ENCODE measurements at places on chromosomes 7 and 10.

- no peak for DNase-seq
Measured at GRCh38 chr7:157136372-157136771, 2.4 kb upstream of the UBE3C start.

DNA sequence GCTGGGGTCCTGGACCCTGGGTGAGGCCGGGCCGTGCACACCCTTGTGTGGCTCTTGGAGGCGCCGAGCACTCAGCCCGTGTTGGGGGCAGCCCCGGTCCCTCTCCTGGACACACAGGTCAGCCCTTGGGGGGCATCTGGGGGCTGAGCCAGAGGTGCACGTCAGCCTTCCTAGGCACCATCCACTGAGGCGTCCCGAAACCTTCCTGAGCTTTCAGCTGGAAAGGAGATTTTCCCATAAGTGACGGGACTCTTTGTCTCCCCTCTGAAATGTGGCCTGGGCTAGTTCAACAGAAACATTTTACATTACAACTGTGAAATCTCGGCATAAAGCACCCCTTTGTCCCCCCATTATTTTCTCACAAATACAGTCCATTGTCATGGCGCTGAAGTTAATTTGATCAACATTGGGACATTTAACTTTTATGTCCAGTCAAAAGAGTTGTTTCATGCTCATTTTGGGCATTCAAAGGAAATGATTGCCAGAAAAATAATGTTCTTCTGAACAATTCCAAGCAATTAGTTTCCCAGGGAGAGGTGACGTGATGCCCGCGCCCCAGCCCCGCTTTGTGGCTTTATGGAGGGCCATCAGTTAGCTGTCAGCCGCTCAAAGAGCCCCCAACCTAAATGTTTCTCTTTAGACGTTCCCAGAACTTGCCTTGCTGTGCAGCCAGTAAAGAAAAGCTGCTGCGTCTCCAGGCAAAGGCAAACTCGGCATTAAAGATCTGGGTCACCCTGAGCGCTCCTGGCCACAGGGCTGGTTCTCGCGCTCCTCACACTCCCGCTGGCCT is 70.8 kb downstream of the NKX6-2 start:
- no peak for DNase-seq

DNA sequence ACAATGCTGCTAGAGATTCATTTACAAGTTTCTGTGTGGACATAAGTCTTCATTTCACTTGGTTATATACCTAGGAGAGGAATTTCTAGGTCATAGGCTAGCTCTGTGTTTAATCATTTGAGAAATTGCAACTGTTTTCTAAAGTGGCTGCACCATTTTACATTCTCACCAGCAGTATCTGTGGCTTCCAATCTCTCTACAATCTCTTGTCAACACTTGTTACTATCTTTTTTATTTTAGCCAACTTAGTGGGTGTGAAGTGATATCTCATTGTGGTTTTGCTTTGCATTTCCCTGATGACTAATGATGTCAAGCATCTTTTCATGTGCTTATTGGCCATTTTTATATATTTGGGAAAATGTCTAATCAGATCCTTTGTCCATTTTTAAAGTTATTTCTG is 53.0 kb upstream of the DRGX start:
- DNase-seq = no peak

- peak; percentile 11 for DNase-seq
Measured at GRCh38 chr7:100400656-100401055, 27.4 kb downstream of the PILRA start.

GRCh38 chr10:12476656-12477055 is 127.3 kb downstream of the CAMK1D start:
- no peak for DNase-seq

- DNase-seq = no peak
Measured at GRCh38 chr7:1229202-1229947, 3.3 kb upstream of the UNCX start.

GRCh38 chr7:7944619-7945282 is 23.8 kb upstream of the GLCCI1 start:
- peak; percentile 74 for DNase-seq

GRCh38 chr10:19930936-19931893 is 115.0 kb downstream of the PLXDC2 start:
- DNase-seq = no peak

DNA sequence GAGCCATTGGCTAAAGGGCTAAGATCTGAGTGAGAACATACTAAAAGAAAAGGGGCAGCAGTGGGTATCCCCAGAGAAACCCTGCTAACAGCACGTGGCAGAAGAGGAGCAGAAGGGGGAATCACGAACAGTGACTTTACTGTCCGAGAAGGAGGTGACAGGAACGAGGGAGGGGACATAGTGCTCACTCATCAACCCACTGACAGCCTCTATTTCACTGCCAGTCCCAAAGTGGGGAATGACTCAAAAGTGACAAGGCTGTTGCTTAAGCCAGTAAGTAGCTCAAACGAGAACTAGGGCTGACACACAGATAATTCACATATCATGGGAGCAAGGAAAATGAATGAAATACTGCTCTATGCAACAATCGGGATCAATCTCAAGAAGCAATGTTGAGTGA is 92.7 kb downstream of the RSU1 start:
- no peak for DNase-seq

DNA sequence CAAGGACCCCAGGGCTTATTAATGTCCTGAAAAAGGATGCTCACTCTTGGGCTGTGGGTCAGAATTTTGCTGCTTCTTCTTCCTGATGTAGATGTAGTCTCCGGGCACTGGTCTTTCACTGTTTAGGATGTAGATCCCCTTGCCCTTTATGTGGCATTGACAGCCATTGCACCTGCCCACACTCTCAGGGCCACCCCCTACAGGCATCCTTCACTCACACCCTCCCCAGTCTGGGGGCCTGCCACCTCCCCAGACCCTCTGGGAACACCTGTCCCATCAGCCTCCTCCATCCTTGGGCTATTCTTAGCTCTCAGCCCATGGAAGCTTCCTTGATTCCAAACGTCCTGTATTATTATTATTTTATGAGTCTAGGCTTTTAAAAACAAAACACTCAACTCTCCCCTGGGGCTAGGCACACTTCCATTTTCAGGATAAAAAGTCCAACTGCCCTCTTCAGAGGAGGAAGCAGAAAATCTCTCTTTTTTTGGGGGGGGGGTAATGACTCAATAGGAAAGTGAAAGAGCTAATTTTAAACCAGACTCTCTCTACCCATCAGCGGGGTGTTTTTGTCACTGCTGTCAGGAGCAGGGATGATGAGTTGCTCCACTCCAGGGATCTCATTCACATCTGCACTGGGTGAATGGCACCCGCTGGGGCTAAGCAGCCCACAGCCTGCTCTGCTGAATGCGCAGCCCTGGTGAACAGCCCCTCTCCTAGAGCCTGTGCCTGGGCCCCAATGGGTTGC is 11.5 kb upstream of the KLRG2 start:
- DNase-seq = peak; percentile 9

DNA sequence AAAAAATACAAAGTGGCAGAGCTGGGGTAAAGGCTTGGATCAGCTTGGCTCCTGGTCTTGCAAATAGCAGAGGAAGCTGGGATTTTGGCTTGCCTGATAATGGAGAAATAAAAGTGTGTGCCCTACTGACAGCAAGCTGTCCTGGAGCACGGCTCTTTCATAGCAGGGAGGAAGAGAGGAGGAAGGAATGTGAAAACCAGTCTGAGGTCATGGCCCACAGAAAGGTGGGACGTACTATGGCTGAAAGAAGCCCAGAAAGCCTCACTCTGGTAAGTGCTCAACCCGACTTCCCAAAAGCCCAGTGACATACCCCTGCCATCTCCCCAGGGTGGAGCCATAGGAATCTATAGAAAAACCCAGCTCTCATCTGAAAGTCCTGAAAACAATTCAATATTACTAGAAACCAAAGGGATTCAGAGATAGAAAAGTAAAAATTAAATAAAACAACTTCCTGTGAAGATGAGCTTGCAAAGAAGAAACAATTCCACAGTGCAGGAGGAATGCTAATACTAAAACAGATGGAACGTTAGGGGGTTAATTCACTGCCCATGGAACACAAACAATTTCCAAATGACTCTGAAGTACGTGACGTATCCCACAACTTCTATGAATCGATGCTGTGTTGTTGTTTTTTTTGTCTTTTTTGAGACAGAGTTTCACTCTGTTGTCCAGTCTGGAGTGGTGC is 246.7 kb upstream of the PTN start:
- no peak for DNase-seq

DNA sequence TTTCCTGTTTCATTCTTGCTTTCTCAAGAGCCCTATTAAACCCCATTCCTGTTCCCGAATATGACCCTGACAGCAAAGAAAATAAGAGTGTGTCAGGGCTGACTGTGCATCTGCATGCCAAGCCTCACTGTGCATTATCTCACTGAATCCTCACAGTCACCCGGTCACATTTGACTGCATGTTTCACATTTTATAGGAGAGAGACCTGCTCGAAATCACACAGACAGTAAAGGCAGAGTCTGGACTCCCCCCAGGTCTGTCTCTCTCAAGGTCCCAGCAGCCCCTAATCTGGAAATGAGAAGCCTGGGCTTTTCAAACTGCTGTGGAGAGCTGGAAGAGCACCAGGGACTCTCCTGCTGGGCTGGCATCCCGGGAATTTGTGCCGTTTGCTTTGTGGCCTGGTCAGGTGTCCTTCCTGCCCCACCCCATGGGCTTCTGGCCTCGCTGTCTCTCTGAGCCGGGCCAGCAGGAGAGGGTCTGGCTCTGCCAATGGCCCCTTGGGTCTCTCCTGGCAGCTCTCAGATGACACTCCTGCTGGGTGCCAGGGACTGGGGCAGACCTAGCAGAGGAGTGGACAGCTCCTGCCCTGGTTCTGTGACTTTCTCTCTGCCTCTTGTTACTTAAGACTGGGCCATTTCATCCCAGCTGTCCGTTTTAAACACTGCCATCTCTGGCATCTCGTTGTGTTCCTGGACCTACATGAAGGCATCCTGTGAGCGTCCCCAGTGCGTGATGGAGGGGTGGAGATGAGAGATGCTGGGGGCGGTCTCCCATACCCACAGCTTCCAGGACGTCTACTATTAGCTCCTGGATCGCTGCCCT is 173.6 kb downstream of the ARHGAP12 start:
- DNase-seq = no peak

DNA sequence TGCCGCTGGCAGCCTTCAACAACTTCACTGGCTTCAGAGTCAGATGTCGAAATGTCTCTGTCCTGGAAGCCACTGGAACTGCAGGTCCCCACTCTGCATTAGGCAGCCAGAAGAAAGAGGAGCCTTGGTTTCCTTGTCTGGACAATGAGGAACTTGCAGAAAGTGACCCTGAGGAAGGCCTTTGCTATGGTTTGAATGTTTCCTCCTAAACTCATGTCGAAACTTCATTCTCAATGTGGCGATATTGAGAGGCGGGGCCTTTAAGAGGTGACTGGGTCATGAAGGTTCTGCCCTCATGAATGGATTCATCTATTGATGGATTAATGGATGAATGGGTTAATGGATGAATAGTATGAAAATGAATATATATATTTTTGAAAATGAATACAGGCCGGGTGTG is 61.6 kb upstream of the GPR26 start:
- no peak for DNase-seq

GRCh38 chr7:128389085-128389617 is 20.6 kb downstream of the IMPDH1 start:
- DNase-seq = no peak

GRCh38 chr10:123019941-123020703 is 11.3 kb downstream of the ACADSB start:
- DNase-seq = no peak

DNA sequence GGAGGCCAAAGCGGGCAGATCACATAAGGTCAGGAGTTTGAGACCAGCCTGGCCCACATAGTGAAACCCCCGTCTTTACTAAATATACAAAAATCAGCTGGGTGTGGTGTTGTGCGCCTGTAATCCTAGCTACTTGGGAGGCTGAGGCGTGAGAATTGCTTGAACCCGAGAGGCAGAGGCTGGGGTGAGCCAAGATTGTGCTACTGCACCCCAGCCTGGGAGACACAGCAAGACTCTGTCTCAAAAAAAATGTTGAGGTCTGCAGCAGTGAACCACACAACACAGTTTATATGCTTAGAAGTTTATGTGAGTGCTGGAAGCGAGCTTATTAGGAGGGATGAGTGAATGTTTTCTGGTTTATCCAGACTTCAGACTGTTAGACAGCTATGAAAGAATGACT is 10.4 kb downstream of the LHPP start:
- DNase-seq = no peak

DNA sequence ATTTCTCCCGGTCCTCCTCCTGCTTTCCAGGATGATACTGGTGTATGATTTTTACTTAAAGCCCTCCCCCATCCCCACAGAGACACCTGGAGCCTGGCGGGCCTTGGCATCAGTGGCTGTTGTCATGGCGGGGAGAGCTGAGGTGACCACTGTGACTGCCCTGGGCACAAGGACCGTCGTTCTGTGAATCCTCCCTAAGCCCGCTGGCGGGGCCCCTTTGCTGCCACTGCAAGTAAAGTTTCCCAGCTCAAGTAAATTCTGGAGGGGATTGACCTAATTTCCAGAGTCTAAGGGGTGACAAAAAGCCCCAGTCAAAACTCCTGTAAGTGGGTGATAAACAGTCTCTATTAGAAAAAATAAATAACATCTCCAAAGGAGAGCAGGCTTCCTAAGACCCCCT is 393.2 kb upstream of the PODXL start:
- DNase-seq = no peak

GRCh38 chr10:55630491-55631056 is 730.5 kb downstream of the ZWINT start:
- DNase-seq = no peak

DNA sequence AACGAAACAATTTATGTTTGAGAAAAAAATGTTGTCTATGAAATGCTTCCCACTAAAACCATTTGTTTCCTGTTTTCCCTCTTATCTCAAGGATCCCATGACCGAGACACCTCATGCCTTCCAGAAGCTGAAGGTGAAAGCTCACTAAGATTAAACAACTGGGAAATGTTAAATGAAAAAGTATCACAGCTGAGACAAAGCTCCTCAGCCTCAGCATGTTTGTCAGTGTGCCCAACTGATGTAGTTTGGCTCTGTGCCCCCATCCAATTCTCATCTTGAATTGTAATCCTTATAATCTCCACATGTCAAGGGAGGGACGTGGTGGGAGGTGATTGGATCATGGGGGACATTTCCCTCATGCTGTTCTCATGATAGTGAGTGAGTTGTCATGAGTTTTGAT is 327.3 kb downstream of the HTR7 start:
- no peak for DNase-seq

DNA sequence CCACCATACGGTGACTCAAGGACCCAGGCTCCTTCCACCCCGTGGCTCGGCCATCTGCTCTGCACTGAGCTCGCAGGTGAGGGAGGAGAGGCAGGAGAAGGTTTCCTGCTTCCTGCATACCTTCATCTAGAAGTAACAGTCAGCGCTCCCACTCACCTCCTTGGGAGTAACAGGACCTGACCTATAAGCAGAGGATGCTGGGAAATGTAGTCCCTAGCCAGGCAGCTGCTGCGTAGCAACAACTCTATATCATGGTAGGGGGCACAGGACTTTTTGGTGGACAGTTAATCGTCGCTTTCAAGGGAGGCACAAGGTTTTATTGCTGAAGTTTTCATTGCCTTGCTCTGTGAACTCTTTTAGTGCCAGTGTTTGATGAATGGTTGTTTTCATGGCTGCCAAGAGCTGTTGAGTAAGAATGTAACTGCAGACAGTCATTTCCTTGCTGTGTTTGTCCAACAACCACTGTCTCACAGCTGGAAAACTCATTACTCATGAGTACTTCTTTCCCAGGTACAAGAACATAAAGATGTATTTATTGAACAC is 10.2 kb upstream of the ZFYVE27 start:
- DNase-seq = no peak
